ENCODE measurements at places on chromosomes 11 and 22. TPM values are rescaled to one million over a fixed set of nuclear protein-coding genes. Genes with fewer than 3 reads are reported as not detected.
A peak's percentile ranks its signal among the peaks of the same experiment; 100 is the strongest.

DNA sequence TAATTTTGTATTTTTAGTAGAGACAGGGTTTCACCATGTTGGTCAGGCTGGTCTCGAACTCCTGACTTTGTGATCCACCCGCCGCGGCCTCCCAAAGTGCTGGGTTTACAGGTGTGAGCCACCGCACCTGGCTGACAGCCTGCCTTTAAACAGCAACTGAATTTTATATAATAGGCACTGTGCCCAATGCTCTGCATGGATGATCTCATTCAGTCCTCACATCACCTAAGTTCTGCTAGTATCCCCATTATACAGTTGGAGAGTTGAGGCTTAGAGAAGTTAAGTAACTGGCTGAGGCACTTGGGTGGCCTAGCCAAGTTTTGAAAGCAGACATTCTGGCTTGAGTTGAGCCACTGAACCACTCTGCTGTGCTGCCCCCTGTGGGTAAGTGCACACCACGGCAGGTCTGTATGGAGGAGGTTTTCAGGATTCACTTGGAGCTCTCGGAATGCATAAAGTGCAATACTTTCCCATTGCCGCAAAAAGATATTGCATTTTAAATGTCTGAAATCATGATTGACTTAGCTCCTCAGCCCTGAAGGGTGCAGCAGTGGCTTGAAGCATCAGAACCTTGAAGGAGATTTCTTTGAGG lies 112.4 kb downstream of the LDLRAD3 start:
- peak; percentile 58 for DNase-seq

SELENOO gene
- 14.4 TPM for total RNA-seq

DNA sequence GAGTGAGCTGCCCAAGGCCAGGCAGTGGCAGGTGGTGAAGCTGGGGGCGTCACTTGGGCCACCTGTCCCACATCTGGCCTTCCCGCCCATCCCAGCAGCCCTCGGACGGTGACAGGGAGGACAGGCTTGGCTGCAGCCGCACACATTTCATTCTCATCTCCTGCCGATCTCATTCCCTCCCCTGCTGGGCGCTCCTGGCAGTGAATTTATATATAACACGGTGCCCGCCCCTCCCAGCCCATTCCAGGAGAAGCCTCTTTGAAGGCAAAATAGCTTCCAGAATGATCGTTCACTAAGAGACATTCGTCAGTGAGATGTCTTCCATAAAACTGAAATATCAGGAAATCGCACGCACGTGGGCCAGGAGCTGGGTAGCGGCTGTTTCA lies 861.3 kb downstream of the TBC1D22A start:
- no peak for DNase-seq

DNA sequence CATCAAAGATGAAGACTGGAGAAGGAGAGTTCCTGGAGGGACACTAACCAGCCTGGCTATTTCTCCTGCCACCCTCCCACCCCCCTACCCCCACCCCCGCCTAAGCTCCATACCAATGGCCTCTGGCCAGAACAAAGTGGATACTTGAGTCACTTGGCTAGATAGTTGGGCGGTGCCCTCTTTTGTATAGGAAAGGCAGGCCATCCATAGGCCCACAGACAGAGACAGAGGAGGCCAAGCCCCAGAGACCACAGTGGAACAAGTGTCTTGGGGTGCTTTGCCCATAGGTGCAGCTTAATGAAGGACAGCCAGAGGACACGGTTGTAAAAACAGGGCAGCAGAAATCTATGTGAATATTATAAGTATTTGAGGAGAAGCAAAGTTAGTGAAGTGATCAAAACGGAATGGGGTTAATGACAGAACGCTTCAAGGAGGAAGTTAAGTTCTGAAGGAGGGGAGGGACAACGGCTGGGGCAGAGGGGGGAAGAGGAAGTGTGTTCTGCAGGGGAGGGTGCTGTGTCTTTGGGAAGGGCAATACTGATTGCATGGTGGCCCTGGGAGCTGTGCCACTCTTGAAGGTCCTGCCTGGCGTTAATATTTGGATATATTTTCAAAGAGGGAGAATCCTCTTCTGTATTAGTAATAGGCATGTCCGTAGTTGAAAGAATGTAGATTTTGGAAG lies 32.7 kb downstream of the FLI1 start:
- no peak for DNase-seq

DNA sequence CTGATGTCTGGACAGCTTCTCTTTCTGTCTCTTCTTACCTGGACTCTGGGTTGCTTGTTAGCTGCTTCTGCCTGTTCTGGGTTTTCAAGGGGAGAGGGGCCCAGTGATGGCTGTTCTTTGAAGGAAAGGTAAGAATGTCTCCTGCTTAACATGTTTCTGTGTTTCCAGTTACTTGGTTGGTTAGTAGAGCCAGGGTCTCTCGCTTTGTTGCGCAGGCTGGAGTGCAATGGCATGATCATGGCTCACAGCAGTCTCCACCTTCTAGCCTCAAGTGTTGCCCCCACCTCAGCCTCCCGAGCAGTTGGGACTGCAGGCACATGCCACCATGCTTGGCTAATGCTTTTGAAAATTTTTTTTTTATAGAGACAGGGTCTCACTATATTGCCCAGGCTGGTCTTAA lies 126.6 kb downstream of the BCR start:
- DNase-seq, result no peak

DNA sequence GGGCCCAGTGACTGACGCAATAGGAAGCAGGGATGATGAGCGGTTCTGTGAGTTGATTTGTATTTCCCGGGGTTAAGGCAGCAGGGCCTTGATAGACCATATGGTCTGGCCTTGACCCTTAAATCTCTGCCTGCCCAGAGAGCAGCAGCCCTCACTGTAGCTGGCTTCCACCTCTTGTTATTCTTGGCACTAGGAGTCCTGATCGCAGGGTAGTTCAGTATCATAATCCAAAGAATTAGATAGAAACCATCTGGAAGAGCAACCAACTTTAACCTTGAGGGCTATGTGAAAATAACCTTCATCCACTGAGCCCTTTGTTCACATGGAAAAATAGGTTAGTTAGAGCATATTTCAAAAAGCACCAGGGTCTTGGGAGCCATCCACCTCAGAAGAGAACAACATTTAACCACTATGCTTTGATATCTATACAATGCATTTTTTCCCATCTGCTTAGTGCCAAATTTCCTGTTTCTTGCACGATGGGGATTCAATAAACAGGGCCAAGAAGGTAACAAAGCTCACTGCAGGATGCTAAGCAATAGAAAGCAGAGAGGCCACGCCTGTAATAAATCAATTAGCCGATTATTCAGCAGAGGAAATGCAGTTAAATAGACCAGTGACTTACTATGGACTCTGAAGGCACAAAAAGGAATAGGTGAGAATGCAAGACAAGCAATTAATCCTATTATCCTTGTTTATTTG lies 761.3 kb downstream of the OPCML start:
- no peak for DNase-seq

GRCh38 chr11:73645972-73646631 lies at the start of gene PLEKHB1:
PLEKHB1 (plus strand) TSS chr11:73646581; CDS start chr11:73646609, 28 bp downstream.
- DNase-seq, result no peak

- DNase-seq, result no peak
These were observed 6.9 kb upstream of the NLRP6 start for GRCh38 chr11:271319-271715.

DNA sequence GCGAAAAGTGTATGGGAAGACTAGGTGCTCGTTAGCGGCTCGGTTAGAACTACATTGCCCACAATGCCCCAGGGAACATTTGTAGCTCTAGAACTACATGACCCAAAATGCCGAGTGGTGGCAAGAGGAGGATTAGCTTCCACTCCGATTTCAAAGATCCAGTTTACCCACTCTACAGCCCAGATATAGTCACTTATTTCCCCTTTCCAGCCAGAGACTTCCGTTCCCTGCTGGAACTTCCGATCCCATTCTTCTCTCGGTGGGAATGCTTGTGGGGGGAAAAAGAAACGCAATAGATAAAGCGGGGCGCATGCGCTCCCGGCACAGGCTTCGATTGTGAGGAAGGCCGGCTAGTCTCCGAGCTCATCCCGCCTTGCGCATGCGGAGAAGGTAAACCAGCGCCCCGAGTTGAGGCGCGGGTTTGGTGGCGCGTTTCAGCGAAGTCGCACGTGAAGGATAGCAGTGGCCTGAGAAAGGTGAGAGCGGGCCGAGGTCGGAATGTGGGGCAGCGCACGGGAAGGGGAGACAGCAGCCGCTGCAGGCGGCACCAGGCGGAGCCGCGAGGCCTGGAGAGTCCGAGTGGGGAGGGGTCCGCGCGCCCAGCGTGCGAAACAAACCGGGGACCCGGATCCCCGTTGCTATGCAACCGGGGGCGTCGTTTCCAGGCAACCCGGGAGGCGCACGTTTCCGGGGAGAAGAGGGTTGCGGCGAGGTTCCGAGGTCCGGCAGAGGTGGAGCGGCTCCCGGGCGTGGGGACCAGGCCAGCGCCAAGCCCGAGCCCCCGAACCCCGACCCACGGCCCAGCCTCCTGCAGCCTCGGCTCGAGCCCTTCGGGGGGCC lies at the start of gene TMEM109:
TMEM109 (plus strand) TSS at position 366 of the 840 bp plus-strand sequence. CDS start 5,536 bp downstream, outside the sequence.
- DNase-seq, result peak; percentile 96

GRCh38 chr11:66287889-66288670 lies 863 bp downstream of the YIF1A start:
- no peak for DNase-seq

- DNase-seq, result no peak
These were observed 49.2 kb downstream of the OTOG start for GRCh38 chr11:17596310-17596669.

GRCh38 chr11:119787074-119787461 lies 58.1 kb upstream of the NECTIN1 start:
- DNase-seq, result no peak

- peak; percentile 4 for DNase-seq
These were observed 7.7 kb upstream of the DLAT start for GRCh38 chr11:112017538-112017937.

- DNase-seq, result no peak
These were observed 71.4 kb upstream of the CCND1 start for GRCh38 chr11:69569306-69570200.

CNGA4 gene
- not detected for total RNA-seq

GVQW3 gene
- total RNA-seq, result 0.40 TPM

MUC5AC gene
- total RNA-seq, result not detected

Data from lung microvascular endothelial cell (primary cell).